ENCODE measurements at places on chromosomes 3 and 15. TPM values are rescaled to one million over a fixed set of nuclear protein-coding genes. Genes with fewer than 3 reads are reported as not detected.

The ROPN1 gene
- total RNA-seq, result not detected

The PPARG gene
- 14.9 TPM for total RNA-seq

- DNase-seq, result no peak
Observed at GRCh38 chr3:178202194-178202593, 334.0 kb upstream of the KCNMB2 start.

DNA sequence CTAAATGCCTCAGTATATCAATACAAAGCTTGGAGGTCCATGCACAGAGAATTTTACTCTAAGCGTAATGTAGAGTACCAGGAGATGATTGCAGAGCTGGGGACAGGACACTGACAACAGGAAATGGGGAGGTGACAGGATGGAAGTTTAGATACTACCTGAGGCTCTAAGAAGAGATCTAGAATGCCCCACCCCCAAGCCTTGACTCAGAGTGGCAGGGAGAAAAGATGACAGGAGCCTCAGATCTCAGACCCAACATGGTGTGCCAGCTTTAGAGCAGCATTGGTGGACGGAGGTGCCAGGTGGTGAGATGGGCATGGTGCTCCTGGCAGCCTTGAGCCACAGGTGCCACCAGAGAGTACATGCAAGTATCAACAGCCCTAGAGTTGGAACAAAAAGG lies 62.5 kb downstream of the LYZL4 start:
- no peak for DNase-seq

The MKRN3 gene
- under 0.01 TPM for total RNA-seq

- DNase-seq, result no peak
Observed at GRCh38 chr3:32421185-32421584, 29.5 kb downstream of the CMTM7 start.

DNA sequence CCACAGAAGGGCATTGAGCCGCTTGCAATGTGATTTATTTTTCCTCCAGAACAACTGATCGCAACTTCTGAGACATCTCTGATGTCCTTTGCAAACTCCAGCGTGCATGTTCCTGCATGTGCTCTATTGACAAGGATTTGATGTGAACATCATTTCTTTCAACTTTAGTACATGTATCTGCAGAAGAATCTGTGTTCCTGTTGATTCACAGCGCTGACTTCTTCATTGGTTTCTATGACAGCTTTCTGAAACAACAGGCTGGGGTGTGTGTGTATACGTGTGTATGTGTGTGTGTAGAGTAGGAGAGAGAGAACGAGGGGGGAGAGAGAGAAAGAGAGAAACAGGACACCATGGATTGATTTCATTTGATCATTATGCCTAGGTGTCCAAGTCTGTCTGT lies 56.7 kb upstream of the CMTM8 start:
- no peak for DNase-seq

The SERPINI1 gene
- total RNA-seq, result 1.3 TPM

All from fibroblast of lung (primary cell).